RKO (cell line): ENCODE measurements at places on chromosomes 2 and 18.
A peak's percentile ranks its signal among the peaks of the same experiment; 100 is the strongest.

DNA sequence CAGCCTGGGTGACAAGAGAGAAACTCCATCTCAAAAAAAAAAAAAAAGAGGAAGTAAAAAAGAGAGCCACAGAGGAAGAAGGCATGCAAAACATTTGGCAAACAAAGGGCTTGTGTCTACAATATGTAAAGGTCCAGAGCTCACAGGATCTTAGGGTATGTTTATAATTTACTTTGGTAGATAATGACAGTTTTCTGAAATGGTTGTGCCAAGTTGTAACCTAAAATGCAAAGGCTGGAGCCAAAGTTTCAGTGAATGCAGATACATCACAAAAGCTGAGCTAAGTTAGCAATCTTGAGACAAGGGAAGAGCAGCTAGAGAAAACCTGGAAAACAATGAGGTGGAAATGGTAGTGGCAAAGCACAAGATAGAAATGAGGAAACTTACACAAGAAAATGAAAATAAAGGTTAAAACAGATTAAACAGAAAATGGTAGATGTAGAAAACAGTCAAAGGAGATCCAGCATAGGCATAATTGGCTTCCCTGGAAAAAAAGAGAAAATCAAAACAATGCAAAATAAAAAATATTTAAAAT is 77.5 kb upstream of the HK2 start:
- DNase-seq = no peak

GRCh38 chr2:67208887-67209500 is 188.1 kb upstream of the ETAA1 start:
- no peak for DNase-seq

DNA sequence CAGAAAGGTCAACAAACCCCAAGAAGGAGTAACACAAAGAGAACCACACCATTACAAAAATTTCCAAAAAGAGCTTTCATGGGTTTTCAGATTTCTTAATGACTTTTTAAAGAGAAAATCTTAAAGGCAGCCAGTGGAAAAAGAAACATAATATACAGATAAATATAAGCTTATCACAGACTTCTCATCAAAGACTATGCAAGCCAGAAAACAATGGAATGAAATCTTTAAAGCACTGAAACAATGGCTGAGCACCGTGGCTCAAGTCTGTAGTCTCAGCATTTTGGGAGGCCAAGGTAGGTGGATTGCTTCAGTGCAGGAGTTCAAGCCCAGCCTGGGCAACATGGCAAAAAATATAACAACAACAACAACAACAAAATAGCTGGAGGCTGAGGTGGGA is 237.4 kb downstream of the CYP26B1 start:
- no peak for DNase-seq

DNA sequence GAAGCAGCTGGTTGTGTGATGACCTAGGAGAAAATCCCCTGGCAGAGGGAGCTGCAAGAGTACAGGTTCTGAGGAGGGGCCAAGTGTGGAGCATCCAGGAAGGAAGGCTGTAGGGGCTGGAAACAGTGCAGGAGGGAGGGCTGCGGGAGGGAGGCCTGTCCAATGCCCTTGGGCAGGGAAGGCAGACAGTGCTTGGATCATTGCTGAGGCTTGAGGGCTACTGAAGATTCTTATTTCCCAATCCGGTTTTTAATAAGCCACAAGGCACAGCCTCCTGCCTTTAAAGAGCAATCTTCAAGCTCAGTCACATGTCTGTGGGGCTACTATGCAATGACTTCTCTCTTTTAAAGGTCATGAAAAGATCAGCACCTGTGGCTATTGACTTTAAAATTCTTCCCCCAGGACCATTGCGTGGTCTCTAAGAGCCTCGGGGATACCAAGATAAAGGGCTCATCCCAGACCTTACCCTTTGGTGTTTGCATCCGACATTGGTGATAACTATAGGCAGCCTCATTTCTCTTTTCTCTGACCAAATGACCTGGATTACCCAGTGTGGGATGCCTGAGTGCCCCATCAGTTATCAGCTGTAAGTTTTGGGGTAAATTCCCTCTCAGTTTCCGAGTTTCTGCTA is 149.6 kb downstream of the DOCK10 start:
- DNase-seq = no peak

GRCh38 chr2:2647141-2647541 is 316.1 kb upstream of the MYT1L start:
- DNase-seq = peak; percentile 72

GRCh38 chr18:40841467-40841866 is 1113.6 kb upstream of the PIK3C3 start:
- DNase-seq = no peak

DNA sequence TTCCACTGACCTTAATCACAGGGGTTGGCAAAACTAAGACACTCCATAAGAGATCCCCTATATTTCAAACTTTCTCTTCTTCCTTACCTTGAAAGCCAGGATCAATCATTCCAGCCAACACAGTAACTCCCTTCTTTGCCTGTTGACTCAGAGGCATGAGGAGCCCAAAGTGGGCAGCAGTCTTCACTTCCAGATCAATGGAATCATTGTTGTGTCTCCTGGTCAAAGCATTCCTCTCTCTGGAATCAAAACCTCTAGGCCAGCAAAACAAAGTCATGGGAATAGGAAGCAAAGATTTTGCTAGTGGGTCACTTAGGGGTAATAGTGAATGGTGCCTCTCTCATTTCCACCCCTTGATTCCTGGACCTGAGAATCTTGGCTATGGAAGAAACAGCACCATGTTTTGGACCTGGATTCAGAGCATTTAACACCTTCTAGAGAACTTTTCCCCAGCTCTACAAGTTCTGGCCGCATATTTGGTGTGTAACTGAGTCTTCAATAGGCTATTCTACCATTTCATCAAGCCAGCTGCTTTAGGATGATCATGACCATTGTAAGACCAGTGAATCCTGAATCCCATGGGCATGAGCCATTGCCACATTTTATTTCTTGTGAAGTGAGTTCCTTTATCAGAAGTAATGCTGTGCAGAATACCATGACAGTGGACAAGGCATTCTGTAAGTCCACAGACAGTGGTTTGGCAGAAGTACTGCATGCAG is 65.7 kb upstream of the SERPINE2 start:
- DNase-seq = no peak

GRCh38 chr2:16166327-16166981 is 226.1 kb downstream of the MYCN start:
- no peak for DNase-seq

- peak; percentile 6 for DNase-seq
These were observed at the start of gene IL1B for GRCh38 chr2:112836695-112837117. Gene IL1B, minus strand, starts transcription at chr2:112836779. Its CDS starts 550 bp downstream, at chr2:112836229.

GRCh38 chr2:204473224-204473623 is 72.1 kb upstream of the PARD3B start:
- no peak for DNase-seq

DNA sequence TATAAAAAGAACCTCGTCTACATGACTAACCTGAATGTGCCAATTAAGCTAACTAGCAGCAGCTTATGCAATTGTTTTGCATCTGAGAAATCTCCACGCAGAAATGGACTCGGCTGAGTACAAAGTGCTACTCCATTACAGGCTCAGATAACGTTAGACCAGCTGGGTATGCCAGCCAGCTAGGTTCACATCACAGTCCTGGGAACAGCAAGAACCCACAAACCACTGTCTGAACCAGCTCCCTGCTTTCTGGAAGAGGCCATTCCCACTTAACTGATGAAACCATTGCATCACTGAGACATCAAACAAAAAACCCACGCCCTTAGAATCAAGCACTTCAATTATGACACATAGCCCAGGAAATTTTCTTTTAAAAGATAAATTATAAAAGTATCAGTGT is 202.7 kb downstream of the CYRIA start:
- DNase-seq = no peak

GRCh38 chr18:2917259-2918047 is 70.6 kb downstream of the EMILIN2 start:
- DNase-seq = no peak

DNA sequence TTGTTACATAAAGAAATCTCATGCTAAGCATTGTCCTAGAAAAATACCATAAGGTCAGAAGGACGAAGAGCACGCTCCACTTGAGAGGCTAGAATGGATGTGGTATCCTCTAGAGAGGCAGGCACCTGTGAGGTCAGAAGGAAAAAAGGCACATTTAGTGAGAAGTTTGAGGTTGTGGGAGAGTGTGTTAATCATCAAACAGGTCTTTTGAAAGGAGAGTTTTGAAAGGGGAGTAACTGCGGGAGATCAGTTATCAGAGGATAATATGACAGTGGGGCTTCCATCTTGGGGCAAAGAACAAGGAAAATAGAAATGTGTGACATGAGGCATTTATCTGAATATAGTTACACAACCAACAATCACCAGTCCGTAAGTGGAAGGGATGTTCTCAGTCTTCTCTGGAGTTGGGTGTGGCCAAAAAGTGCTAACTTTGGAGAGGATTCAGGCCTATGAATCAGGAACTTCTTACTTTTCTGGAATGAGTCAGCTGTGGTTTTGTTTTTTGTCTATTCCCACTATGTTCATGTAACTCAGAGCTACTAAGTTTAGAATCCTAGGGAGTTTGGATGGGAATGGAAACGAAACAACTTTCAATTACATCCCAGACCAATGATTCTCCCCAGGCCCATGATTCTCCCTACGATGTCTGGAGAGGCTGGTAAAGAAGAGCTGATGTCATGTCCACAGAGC is 451.4 kb upstream of the ST6GAL2 start:
- DNase-seq = peak; percentile 12

- DNase-seq = no peak
These were observed 39.0 kb downstream of the ANXA4 start for GRCh38 chr2:69780921-69781320.

- DNase-seq = peak; percentile 41
These were observed 139.7 kb downstream of the ROCK1 start for GRCh38 chr18:20971886-20972267.
